ENCODE measurements at places on chromosomes 13 and 19.

DNA sequence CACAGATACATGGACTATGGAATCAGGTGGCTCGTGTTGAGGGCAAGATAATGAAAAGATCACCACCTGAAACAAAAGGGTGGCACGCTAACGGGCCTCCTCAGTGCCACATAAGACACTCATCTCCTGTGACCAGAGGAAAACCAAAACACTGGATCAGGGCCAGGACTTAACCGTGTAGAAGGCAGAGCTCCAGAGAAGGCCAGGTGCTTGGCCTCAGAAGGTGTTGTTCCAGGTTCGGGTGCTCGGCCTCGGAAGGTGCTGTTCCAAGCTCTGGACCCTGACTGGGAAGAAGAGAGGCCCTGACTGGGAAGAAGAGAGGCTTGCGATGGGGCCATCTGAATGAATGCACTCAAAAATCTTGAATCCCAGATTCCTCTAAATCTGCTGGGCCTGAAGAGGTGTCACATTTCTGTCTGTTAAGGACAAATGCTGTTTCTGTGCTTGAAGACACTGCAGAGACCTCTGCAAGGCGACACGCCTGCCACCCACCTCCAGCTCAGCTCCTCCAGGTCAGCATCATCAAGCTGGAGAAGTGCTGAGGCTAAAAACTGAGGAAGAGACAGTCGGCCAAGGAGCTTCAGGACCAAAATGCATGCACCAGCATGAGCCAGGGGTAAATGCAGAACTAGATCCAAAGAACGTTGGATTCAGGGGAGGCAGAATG is 2.7 kb upstream of the RASA3 start:
- DNase-seq = no peak

DNA sequence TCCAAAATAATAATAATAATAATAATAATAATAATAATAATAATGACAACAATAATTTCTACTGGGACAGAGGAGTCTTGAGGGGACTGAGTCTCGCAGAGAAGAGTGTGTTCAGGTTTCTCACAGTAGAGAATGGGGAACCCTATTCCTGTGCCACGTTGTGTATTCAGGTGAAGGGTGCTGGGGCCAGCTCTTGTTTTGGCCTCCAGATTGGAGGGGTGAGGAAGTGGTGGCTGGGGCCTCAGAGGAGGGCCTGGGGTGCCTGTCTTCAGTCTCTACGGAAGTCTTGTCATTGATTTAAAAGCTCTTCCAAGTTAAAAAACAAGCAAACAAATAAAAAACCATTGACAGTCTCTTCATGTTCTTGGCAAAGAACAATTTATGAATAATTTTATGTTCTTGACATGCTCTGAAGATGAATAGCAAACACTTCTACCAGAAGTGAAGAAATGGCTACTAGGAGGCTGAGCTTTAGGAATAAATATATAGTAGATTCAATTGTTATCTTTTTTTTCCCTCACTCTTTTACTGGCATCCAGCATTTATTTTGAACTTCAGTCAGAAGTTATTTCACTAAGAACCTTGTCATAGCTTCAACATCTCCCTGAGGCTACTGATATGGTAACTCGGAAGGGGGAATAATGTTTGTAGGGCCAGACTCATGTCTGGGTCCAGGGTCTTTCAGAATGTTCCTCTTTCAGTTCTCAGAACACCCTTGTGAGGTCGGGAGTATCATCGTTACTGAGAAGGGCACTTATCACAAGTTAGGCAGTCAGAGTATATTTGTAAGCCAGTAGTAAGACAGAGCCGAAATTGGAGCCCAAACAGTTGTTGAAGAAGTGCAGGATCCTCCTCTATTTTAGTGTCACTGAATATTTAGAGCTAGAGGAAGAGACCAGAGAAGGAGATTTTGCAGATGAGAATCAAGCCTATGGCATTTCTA is 13.1 kb downstream of the LRCH1 start:
- DNase-seq = no peak

GRCh38 chr19:12974301-12975220 is 5.2 kb downstream of the DAND5 start:
- DNase-seq = no peak

DNA sequence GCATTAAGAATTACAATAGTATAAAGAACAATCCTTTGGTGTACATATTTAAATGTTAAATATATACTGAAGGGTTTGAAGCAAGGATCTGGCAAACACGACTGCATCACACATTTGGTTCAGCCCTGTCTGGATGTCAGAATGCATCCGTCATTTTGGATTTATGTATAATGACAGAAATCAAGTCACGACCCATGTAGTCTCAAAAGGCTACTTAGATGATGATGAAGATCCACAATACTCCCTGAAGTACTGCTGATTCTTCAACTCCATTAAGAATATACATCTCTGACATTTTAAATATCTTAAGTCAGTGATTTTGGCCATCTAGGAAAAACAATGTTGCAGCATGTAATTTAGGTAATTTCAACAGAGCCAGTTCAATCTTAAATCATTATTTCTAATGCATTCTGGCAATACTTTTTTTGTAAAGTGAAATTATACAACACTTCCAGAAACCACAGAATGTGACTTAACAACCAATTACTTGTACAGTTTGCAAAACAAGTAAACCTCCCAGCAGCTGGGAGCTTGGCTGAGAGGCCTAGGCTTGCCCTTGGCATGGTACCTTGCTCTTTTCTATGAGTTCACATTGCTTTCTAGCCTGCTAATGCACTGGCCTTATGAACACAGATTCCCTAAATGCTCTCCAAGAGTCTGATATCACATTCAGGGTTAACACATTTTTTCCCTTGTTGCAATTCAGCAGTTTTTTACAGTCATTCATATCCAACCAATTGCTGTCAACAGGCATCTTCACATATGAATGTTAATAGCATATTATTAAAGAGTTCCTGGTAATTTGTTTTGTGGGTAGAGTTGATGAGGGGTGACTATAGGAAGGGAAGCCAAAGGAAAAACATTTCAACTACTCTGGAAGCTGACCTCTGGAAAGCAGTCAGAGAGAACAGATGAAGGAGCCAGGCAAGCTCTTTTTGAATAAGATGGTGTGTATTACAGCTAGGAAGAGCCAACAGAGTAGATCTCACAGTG is 175.2 kb downstream of the ENOX1 start:
- DNase-seq = no peak

- DNase-seq = no peak
Observed at GRCh38 chr19:10295847-10296591, 6.3 kb downstream of the ICAM5 start.

DNA sequence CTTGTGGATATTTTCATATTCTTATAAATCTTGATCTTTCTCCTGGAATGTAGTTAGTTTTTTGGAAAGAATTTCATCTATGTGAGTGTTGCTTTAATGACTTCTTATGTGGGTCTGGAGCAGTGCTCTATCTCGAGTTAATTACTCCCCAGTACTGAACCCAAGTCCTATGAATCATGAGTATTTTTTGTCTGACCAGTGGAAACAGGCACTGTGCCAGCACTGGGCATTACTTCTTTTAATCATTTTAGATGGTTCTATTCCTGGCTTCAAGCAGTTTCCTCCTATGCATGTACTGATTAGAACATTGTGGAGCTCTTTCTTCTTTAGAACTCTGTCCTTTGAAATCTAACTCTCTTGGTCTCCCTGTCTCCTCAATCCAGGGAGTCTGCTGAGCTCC is 466.3 kb downstream of the PCDH17 start:
- no peak for DNase-seq

GRCh38 chr19:7366701-7367420 is 18.1 kb downstream of the ARHGEF18 start:
- DNase-seq = no peak

- DNase-seq = no peak
Observed at GRCh38 chr13:43580280-43580679, 206.5 kb downstream of the ENOX1 start.

GRCh38 chr19:8148410-8149260 is 757 bp downstream of the FBN3 start:
- DNase-seq = no peak

DNA sequence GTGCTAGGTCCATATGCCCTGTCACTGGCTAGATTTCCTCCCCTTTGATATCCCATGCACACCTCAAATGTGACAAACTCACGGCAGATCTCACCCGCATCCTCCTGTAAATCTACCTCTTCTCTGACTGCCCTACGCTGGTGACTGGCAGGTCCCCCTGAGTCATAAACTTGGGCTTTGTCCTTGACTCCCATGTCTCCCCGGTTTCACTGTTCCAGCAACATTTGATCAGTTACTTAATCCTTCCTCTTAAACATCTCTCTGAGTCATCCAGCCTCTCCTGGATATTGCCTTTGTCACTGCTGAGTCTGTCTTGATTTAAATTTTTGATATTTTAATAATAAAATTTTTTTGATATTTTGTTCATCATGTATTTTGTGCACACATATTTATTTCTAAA is 26.5 kb downstream of the FAM216B start:
- no peak for DNase-seq

DNA sequence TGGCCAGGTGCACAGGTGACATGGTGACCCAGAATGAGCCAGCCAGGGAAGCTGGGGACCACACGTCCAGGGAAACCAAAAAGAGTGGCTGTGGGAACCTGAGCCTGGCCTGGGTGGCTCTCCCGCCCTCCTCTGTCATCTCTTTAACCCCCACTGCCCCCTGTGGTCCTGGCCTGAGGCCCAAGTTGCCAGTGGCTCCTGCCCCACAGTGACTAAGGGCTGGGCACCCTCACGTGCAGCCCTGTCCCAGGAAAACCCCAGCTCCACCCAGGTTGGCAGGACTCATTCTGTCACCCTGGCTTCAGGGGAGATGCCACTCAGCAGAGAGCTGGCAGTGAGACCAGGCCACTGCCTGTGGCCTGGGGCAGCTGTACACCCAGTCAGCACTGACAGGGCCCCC is 30.6 kb upstream of the ISYNA1 start:
- no peak for DNase-seq

- no peak for DNase-seq
Observed at GRCh38 chr13:67069117-67069767, 160.9 kb downstream of the PCDH9 start.

DNA sequence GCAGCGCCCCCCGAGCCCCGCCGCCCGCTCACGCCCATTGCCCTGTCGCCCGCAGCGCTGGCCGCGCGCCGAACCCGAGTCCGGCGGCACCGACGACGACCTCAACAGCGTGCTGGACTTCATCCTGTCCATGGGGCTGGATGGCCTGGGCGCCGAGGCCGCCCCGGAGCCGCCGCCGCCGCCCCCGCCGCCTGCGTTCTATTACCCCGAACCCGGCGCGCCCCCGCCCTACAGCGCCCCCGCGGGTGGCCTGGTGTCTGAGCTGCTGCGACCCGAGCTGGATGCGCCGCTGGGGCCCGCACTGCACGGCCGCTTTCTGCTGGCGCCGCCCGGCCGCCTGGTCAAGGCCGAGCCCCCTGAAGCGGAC is 518 bp downstream of the KLF2 start:
- DNase-seq = no peak

- no peak for DNase-seq
Observed at GRCh38 chr13:44309794-44310757, 63.5 kb upstream of the SERP2 start.

- no peak for DNase-seq
Observed at GRCh38 chr13:74032325-74032724, 101.9 kb downstream of the KLF12 start.

DNA sequence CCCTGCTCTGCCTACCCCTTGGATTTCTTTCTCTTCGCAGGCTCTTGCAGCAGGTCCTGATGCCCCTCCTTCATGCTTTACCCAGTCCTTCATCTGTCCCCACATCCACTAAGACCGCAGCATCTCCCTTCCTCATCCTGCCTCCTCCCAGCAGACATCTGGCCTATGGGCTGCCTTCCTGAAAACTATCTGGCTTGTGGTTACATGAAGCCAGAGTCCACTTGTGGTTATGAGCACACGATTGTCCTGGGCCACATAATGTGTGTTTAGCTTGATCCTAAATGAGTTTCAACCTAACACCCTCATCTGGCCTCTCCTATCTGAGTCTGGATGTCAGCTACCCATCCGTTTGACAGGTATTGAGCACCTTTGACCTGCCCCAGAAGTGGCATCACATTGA is 5.5 kb upstream of the ZNF175 start:
- peak; percentile 99 for DNase-seq

GRCh38 chr19:4758082-4758481 is 33.5 kb upstream of the FEM1A start:
- no peak for DNase-seq

DNA sequence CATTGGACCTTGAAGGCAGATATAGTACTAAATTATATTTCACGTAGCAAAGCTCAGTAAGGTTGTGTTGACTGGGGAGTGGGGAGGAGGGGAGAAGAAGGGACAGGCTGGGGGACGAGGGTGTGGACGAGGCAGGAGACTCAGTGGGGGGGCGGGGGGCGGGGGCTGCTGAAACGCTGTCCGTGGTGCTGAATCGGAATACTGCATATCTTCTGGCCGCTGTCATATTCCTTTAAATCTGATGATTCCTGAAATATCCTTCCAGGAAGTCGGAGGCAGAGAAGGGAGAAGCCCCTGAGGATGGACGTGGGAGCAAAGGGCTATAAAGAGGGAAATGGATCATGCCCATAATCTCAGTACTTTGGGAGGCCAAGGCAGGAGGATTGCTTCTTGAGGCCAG is 34.7 kb upstream of the CASP14 start:
- no peak for DNase-seq

DNA sequence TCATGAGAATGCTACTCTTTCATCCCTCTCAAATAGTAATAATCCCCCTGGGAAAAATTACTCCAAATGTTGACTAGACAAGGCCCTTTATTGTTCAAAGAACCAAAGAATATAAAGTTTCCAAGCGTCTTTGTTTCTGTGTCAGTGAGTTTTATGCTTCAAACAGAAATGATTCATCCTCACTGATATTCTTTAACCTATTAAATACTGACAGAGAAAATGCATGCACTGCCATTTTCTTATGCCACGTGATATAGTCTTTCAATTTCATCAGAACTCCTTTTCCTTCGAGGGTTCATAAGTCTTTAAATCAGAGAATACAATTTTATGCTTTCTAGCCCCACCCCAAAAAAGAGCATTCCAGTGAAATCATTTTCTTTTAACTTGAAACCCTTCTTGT is 211.6 kb downstream of the SHISA2 start:
- no peak for DNase-seq

DNA sequence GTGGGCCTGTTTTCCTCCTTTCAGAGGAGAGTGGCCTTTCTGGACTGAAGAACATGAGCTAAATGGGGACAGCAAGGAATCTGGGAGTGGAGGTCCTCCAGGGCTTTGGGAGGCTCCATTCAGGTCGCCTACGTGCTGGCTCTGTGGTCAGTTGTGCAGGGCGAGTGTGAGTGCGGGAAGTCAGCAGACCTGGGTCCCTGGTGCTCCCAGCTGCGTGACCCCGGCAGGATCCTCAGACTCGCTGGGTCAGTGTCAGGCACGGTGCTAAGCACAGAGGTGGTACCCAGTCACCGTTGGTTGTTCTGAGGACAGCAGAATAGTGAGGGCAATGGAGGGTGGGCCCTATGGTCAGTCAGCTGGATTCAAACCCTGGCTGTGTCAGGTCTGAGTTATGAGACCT is 85.8 kb downstream of the SIPA1L3 start:
- DNase-seq = no peak

DNA sequence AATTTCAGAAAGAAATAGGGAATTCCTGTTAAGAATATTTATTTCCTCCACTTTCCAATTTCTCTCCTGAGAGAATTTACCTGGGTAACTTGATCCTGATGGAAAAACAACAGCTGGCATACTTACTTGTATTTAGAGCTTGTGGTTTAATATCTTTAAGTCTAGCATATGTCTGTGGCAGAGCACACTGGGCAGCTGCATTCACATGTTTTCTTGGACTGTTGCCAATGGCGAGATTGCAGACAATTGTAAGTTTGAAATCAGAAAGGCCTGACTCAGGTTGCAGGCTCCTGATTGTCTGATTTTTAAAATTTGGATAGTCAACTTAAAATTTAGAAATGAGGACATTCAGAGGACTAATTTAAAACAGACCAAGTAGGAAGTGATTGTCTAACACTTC is 66.9 kb downstream of the NHLRC3 start:
- DNase-seq = no peak

GRCh38 chr13:106522112-106522705 is 13.3 kb downstream of the EFNB2 start:
- DNase-seq = no peak
